ENCODE measurements at places on chromosomes 2 and 18.

DNA sequence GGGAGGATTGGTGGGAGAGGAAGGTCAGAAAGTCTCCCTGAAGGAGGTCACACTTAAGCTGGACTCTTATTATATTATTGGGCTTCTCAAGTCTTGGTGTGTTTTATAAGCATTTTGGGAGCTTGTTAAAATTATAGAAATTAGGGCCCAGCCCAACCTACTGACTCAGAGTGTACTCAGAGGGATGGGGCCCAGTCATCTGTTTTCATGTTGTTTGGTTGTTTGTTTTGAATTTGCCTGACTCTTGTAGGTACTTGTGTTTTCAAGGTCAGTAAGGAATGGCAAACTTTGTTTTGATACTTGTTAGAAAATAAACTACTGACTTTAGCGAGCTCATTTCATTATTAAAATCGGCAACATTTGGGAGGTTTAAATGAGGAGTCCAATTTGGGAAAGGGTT, 152.0 kb downstream of the INSIG2 start:
- DNase-seq: no peak

- no peak for DNase-seq
Observed at GRCh38 chr2:218145124-218145523, 19.3 kb downstream of the CXCR2 start.

- peak; percentile 57 for DNase-seq
Observed at GRCh38 chr18:75114231-75114764, 94.6 kb downstream of the PTGR3 start.

DNA sequence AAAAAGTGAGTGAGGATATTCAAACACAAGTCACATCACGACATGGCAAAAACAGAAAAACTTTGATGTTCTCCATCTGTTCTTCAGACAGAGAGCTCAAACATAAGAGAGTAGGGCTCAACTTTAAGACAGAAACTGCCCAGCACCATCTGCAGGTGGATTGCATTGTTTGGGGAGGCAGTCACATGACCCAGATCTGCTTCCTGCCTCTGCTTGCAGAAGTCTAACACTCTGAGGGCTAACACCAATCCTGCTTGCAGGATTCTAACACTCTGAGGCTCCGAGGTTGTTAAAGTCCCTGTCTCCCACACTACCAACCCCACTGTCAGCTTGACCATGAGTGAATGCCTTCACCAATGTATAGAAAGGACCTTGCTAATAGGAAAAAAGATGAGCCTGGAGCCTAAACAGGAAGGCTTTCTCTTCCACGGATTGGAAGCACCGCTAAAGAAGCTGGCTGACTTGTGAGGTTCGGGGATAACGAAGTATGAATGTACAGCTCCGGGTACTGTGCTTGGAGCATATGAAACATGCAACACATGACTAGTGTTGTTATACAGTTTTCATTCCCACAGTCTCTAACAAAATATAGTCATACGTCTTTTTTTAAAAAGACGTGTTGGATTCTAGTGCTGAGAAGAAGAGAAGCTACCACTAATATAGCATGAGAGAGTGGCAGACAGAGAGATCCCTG, 176.6 kb upstream of the CREB1 start:
- no peak for DNase-seq

GRCh38 chr2:130864830-130865800, 28.4 kb downstream of the ARHGEF4 start:
- no peak for DNase-seq

DNA sequence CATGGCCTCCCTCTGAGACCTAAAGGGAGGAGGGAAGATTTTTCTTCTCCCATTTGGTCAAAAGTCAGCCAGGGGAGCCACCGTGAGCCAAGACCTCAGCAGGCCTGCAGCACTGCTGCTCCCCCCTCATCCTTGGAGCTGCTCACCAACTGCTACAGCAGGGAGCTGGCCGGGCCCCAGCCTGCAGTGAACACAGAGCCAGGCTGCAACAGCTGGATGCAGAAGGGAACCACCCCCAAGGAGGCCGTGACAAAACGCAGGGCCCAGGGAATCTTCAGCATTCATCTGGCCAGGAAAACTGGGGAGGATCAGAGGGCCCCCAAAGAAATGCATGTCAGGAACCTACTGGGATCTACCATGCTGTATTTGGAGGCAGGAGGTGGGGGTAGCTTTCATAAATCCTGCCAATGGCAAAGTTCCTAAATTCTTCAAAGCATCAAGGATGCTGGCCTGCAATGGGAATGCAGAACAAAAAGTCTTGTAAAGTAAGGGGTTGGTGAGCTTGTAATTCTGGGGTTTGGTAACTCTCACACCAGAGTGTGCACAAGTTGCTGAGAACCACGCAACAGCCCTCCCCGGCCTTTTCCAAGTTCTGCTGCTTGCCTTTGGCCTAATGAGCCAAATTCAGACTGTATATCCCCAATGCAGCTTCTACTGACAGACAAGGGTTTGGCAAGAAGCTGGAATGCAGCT, 61.0 kb downstream of the CACNB4 start:
- DNase-seq: no peak

DNA sequence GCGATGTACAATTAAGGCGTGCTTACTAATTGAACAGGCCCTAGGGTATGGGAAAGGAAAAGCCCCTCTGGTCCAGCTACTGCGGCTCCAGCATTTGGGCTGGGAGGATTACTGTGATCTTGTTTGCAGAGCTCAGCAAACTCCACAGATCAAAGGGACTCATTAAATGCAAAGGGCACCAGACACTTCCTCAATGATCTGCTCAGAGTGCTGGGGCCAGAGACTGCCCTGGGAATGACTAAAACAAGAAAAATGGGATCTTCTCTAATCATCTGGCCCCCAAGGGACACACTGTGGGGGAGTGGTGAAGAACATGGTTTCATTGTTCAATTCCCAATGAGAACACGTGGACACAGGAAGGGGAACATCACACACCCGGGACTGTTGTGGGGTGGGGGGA, 85.0 kb downstream of the MARCHF4 start:
- no peak for DNase-seq

All from coronary artery (tissue), 2 donors.